Stimulated activated CD4-positive, alpha-beta T cell treated with anti-CD3 and anti-CD28 coated beads, Interleukin-1b, Interleukin-23, amount 100 ng/mL, for 1 hour (primary cell): ENCODE measurements at places on chromosomes 11 and 22.

DNA sequence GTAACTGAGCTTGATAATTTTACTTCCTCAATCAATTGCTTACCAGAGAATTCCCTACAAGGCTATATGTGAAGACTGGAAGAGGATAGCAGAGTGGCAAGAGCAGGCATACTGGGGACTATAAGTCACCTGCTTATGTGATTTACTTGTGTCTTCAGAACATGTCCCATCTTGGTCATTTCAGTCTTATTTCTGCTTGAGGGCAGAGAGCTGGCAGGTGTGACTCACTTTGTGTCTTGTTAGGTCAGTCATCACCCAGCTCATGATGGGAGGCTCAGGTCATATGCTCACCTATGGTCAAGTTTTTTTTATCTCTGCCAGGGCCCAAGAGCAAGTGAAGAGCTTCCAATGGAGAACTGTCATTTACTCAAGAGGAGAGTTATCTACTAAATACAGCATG lies 6.2 kb downstream of the SRSF8 start:
- DNase-seq: no peak

- DNase-seq: no peak
Observed at GRCh38 chr11:75344761-75345454, 6.6 kb downstream of the ARRB1 start.

- no peak for DNase-seq
Observed at GRCh38 chr11:16158426-16158994, 197.8 kb downstream of the SOX6 start.

- no peak for DNase-seq
Observed at GRCh38 chr11:95148406-95148805, 58.8 kb downstream of the ENDOD1 start.

GRCh38 chr22:42022162-42022847 lies 23.7 kb downstream of the WBP2NL start:
- DNase-seq: no peak

DNA sequence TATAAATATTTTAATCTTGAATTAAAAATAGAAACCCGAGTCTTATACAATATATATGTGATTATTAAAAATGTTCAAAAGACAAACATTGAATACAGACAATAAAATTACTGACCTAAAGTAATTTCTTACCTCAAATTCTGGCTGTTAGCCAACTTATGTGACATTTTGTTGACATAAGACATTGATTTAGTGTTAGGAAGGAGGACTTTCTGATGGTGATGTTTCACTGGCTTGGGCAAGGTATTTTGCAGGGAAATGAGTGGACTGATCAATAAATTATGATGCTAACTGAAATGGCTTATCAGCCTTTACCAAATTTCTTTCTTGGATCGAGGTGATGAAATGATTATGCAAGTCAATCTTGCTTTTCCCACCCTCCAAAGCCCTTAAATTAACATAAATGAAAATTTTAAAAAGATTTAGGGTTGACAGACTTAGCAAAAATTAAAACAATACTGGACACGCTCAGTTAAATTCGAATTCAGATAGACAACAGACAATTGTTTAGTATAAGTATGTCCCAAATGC lies 33.2 kb upstream of the FZD4 start:
- no peak for DNase-seq

- no peak for DNase-seq
Observed at GRCh38 chr11:69161117-69161407, 5.3 kb downstream of the SMIM38 start.

- no peak for DNase-seq
Observed at GRCh38 chr22:44639891-44640617, 62.0 kb upstream of the PRR5 start.
